CD4-positive, CD25-positive, alpha-beta regulatory T cell (primary cell): ENCODE measurements at places on chromosomes 4 and X. TPM values are rescaled to one million over a fixed set of nuclear protein-coding genes. Genes with fewer than 3 reads are reported as not detected.
A peak's percentile ranks its signal among the peaks of the same experiment; 100 is the strongest.

DNA sequence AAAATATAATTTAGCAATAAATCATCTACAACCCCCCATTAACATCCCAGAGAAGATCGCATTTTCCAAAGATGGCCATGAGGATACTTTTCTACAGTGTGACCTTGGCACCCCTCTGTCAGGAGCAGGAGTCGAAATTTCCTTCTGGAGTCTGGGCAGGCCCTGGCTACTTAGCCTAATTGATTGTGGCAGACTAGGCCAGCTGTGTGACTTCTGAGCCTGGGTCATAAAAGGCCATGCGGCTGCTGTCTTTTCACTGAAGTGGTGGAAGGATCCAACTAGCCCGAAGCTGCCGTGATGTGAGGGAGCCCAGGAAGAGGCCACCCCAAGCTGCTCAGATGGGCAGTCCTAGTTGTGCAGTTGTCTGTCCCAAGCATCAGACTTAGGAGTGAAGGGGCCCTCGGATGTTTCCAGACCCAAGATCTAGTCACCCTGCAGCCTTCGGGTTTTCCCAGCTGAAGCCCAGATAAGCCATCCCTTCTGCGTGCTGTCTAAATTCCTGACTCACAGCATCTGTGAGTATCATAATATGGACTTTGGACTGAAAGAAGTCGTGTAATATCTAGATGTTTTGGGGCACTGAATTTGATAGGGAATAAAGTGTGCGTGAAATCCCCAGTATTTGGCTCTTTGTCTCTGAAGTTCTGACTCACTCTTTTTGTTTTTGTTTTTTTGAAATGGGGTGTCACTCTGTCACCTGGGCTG, 21.0 kb downstream of the PDK3 start:
- DNase-seq = no peak

DNA sequence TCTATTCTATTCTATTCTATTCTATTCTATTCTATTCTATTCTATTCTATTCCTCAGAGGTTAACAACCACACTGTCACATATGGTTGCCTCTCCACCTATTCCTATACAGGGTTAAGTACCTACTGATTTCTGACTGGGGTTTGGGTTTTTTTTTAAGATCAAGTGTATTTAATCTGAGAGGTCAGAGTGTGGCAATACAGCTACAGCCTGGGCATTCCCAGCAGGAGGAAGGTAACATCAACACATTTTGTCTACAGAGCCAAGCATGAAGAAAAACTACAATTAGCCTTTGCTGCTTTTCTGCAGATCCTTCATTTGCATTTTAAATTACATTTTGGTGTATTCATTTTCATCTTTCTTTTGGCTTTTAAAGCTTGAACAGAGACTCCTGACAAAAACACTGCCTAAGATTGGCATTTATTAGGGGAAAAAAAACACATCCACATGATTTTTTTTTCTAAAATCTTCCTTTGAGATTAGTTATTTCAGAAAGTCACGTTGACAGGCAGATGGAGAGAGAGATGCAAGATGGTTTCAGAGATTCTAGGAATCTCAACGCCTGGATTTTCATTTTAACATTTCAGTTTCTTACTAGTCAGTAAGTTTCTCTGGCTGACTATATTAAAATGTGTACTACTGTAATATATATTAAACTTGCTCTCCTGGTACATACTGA, 255.9 kb upstream of the TET2 start:
- DNase-seq = no peak

DNA sequence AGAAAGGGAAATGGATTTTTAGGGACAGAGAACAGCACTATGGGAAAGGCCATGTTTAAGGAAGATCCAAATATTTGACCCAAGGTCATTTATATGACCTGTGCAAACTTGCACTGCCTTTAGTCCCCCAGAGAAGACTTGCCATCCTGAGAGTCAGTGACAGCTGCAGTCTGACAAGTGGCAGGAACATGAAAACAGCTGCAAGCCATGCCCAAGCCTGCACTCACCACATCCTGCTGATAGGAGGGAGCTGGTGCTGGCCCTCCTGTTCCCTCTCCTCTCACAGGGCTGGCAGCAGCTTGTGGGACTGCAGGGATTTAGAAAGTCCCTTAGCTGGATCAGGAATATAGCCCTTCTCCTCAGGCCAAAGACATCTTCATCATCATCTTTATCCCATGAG, 187.7 kb downstream of the RAP1GDS1 start:
- peak; percentile 79 for DNase-seq

DNA sequence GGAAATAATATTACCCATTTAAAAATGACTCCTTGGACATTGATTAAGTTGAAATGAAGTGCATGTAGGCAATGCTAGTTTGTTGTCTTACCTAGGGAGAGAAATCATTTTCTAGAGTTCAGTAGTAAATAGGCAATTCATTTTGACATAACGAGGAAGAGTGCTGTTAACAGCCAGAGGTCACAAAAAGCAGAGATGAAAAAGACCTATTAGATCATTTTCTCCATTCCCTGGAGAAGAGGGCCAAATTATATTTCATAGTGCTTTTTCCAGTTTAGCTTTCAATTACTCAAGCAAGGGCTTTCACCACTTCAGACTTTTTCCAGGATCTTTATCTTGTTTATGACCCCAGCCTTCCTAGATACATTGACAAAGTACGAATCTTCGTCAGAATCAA, 374.3 kb upstream of the GALNT7 start:
- no peak for DNase-seq

- DNase-seq = no peak
These were observed 64.5 kb downstream of the CENPC start for GRCh38 chr4:67480810-67481209.

DNA sequence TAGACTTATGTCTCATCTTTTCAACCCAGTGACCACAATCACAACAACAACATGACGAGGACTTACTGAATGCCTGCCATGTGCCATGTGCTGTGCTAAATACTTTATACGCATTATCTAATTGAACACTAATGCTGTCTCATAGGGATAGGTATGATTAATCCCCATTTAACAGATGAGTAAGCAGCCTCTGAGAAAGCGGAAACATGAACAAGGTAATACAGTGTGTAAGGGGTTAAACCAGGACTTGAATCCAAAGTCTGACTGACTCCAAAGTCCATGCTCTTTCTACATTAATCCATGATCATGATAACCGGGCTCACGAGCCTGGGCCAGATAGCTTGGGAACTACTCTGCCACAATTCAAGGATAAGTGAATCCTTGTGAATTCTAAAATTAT, 105.3 kb upstream of the MBNL3 start:
- no peak for DNase-seq

DNA sequence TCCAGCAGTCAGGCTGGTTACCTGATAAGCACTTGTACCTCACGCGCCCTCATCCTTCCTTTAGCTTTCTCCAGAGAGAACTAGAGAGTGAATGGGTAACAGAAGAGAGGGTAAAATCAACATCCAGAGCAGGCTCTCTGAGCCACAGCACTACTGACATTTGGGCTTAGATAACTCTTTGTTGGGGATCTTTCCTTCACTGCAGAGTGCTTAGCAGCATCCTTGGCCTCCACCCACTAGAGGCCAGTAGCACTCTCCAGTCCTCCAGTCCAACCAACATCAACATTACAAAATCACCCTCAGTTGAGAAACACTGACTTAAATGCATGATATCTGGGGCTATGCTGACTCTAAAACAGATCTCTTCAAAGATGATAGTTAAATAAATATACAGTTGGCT, 220.7 kb downstream of the TACR3 start:
- DNase-seq = no peak

DNA sequence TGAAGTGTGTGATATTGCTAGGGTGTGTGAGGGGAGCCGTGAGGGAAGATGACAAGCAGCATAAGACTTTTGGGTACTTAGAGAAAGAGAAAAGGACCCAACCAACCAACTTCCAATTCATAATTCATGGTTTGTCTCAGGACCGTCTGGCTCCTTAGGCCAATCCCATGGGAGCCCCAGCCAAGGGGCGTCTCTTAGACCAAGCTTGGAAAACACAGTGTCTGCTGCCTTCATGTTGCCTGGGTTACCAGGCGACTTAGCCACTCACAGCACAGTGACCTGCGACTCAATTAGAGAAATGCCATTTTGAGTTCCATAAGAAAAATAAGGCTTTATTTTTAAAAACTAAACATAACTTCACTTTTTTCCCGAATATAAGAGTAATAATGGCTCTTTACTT, 32.7 kb downstream of the BST1 start:
- no peak for DNase-seq

DNA sequence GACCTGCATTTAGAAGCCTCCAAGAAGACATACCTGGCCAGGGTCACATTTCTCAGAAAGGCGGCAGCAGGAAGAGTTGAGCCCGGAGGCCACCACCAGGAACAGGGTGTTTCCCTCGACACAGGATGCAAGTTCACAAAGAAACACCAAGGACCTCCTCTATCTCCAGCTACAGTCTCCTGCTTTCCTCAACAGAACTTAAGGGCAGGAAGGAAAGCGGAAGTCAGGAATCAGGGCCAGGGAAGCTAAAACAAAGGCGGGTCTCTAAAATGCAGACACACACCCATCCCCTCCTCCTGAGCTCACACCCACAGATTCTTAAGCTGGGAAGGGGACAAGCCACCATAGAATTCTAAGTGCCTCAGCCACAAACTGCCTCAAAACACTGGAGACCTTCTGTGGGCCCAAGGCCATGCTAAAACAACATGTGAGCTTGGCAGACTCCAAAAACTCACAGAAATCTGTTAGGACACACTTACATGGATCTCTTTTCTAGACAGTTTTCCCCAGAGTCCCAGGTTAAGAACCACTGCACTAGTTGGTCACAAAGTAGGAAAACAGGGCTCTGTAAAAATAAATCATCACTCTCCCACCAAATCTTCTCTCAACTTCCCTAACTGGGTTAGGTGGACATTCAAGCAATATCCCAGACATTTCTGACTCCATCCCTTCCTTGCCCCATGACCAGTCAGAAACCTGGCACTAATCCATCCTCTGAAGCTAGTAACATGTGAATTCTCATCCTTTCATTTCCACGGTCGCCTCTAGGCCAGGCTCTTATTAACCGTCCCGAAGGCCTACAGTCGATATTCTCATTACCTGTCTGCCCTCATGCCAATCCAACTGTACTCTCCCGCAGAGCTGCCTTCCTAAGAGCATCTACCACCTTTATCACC, 163.2 kb downstream of the APBB2 start:
- DNase-seq = no peak

- no peak for DNase-seq
These were observed 248.9 kb upstream of the TTC29 start for GRCh38 chr4:147194604-147195003.

GRCh38 chr4:7519638-7520376, 85.1 kb upstream of the PSAPL1 start:
- no peak for DNase-seq

DNA sequence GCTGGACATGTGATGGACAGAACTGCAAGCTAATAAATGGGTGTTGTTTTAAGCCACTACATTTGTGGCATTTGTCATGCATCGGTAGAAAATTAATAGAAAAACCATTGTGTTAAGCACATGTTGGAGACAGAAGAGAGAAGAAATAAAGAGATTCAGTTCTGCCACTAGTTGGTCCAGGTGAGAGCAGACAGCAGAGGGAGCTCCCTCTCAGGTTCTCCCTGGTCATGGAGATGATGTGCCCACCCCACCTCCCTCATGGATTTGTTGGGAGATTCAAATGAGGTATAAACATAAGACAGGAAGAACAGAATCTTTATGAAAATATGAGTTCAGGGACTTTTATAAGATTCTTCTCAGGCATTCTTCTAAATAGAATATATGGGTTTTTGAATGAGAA, 36.8 kb upstream of the OCIAD2 start:
- no peak for DNase-seq

DNA sequence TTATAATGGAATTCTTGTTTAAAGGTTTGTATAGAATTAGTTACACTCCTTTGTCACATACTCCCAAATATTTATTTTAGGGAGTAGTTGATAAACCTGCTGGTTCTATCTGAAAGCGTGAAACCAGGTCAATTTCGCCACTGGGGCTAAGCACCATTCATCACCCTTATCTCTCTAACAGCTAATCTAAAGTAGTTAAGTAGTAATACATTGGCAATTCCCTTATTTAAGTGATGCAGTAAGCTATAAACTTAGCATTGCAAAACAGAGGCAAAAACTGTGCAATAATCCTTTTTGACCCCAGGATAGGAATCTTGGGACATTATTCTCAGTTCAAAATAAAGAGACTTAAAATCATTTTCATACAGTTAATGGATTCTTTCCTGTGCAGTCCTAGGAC, 33.7 kb upstream of the PTPN13 start:
- DNase-seq = no peak

GRCh38 chrX:36422368-36422767, 502.8 kb downstream of the CFAP47 start:
- DNase-seq = no peak

DNA sequence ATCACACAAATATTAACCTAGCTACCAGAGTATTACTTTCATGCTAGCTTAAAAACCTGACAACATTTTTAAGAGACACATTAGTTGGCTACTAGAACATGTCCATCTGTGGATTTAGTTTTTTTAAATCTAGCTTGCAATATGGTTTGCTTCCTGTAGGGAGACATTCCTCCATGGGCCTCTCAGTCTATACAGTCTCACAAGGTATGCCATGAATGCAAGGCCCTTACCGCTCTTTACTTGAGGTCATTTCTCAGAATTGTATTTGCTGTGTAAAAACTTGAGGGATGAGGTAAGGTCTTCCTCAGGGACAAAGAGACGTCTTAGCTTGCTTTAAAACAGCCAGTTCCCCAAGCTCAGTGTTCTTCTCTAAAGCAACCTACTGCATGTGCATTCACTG, 26.9 kb downstream of the UBA6 start:
- no peak for DNase-seq

DNA sequence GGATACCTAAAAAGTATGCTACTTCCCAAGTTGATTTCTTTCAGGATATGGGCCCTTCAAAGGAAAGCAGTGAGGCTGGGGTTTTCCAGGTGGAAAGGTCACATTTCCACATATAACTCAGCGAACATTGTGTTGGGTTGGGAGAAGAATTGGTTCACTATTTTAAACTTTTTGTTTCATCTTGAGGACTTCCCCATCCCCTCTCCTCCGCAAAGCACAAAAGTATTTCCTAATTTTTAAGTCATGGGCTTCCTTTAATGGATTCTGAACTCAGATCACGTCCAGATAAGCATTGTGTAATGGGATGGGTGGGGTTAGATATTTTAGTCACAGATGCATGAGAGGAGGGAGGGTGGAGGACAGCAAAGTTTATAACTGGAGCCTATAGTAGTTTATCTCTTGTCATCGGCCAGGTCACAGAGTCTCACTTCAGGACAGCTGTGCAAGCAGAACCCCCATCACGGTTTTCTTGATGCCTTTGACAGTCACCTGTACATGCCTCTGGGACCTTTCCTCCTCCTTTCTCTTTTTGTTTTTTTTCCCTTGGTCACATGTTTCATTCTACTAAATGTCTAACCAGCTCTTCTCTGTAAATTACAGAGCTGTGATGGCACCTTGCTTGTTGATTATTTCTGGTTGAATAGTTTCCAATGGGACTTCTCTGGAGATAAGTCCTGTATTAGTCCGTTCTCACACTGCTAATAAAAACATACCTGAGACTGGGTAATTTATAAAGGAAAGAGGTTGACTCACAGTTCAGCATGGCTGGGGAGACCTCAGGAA, 115.4 kb downstream of the PTTG2 start:
- DNase-seq = no peak

The PNMA6E gene
- total RNA-seq = not detected

The MAGEC1 gene
- total RNA-seq = not detected

The GAGE1 gene
- not detected for total RNA-seq

The RAB33A gene
- 7.9 TPM for total RNA-seq

The LANCL3 gene
- total RNA-seq = 0.35 TPM
